Activated B cell treated with CpG ODN at 0.5 μM for 24 hours (primary cell): ENCODE measurements at places on chromosomes 7 and 10.

DNA sequence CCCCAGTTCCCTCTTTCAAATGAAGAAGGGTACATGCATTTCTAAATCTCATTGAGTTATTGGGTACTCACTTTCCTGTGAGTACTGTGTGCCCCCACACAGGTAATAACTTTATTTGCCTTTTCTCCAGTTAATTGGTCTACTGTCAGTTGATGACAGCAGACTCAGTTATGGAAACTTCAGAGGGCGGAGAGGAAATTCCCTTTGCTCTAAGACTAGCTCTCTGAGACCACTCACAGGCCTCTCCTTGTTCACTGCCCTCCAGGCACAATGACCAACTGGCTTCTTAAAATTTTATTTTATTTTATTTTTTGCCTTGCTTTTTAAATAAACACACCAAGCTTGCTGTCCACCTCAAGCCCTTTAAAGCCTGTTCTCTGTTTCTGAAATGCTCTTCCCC lies 235.8 kb upstream of the AOAH start:
- no peak for DNase-seq

DNA sequence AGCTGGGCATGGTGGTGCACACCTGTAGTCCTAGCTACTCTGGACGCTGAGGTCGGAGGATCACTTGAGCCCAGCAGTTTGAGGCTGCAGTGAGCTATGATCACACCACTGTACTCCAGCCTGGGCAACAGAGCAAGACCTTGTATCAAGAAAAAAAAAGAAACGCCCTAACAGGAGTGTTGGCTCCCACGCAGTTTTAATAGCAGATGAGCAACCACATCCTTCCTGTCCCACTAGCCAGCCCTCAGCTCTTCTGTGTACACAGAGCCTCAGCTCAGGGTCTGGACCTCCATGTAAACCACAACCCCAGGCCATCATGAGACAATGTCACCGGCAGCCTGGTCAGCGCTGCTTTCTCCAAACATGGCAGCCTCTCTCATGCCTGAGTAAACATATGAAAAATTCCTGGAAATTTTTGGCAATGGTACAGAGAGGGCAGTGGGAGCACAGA lies 108.2 kb downstream of the PIP4K2A start:
- DNase-seq: no peak

DNA sequence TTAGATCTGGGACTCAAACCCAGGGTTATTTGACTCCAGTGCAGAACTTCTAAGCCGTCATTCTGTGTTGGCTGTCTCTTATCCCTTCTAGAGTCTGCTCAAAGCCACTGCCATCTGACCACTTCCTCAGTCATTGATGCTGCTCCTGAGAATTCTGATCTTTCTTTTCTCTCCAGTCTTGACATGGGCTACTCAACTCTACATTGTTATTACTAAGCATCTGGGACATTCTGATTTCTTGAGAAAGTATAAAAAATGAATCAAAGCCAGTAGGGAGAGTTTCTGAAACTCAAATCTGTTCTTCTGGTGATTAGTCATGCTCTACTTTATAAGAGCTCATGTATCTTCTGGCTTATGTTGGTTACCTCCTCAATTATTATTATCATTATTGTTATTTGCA lies 48.7 kb downstream of the ANK3 start:
- no peak for DNase-seq

- DNase-seq: no peak
Measured at GRCh38 chr7:47444376-47445098, 137.4 kb downstream of the TNS3 start.

DNA sequence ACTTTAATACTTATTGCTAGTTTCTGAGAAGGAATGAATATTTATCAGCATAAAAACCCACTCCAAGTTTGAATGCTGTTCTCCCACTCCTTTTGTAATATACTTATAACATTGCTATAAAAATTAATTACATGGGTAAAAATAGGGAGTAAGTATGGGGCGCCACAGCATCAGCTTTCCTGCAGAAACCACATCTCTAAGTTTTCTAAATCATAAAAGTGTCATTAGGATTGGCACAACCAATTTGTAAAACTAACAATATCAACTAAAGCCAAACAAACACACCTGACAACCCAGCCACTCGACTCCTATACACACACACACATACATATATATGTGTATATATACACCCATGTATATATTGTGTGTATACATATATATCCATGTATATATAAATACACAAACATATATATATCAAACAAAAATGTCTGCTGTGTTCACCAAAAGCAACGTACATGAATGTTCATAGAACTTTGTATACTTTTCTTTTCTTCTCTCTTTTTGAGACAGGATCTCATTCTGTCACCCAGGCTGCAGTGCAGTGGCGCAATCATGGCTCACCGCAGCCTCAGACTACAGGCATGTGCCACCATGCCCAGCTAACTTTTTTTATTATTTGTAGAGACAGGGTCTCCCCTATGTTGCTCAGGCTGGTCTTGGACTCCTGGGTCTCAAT lies 14.8 kb upstream of the LRRC17 start:
- DNase-seq: no peak
